ENCODE measurements at places on chromosomes 11 and 22.

DNA sequence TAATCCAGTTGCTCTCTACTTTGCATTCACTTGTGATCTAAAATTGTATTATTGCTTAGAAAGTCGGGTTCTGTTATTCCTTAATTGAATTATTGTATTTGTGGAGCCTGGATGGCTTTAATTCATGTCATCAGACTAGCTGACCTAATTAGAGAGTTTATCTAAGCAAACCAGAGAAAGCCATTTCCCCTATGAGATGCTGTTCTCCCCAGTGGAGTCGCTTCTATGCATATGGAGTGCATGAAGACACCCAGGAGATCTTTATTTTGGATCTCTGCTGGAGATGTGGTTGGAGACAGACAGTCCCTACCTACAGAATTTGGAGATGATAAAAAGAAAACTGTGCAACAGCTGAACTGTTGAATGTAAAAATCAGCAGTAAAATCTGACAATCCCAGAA is 45.2 kb upstream of the MYO18B start:
- no peak for DNase-seq

DNA sequence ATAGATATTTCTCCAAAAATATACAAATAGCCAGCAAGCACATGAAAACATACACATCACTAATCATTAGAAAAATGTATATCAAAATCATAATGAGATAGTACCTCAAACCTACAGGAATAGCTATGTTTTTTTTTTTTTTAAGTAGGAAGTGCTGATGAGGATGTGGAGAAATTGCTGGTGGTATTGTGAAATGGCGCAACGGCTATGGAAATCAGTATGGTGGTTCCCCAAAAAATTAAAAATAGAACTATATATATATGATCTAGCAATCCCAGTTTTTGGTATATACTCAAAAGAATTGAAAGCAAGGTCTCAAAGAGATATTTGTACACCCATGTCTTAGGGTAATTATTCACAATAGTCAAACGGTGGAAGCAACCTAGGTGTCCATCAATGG is 46.0 kb upstream of the HIPK3 start:
- no peak for DNase-seq

GRCh38 chr11:85951428-85952107 is 96.4 kb downstream of the CCDC83 start:
- no peak for DNase-seq

DNA sequence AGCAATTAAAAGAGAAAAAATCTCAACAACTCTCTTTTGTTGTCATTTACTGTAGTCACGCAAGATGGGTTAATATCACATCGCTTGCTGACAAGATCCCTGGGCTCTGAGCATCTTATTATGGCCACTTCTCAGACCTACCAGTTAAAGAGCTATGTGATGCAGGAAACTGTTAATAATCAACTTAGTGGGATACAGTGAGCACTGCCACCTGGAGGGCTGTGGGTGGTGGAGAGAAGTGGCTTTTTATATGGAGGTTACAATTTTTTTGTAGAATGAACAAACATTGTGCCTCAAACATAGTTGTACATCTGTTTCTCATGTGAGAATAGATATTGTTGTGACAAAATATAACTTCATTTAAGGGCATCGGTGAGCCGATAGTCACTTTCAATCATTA is 181.0 kb downstream of the TENM4 start:
- no peak for DNase-seq

- no peak for DNase-seq
Measured at GRCh38 chr22:32620992-32621391, 146.4 kb downstream of the FBXO7 start.

DNA sequence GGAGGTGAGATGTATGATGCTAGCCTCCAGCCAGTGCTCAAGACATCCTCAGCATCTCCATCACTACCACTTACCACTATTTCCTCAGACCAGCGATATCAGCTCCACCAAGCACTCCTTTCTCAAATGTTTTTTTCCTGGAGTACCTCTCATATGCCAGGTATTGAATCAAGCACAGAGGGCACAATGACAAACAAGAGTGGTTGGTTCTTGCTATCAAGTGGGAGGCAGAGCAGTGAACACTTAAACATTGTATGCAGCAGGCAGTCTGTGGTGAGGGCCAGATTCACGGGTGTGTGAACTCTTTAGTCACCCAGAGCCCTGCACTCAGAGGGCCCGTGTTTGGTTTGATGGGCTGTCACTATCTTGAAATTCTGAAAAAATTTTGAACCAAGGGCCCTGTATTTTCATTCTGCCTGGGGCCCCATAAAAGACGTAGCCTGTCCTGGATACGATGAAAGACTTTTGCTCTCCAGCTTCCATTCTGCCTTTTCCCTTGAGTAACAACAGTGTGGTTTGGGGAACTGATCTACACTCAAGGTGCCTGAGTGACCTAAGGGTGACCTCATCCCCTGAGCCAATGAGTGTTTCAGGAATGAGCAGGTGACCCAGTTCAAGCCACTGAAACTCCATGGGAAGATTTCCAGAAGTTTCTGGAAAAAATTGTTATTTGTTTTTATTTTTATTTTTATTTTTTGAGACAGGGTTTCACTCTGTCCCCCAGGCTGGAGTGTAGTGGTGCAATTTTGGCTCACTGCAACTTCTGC is 348.4 kb upstream of the NARS2 start:
- DNase-seq = no peak

- no peak for DNase-seq
Measured at GRCh38 chr11:71418643-71419042, 29.6 kb downstream of the DHCR7 start.

GRCh38 chr11:69280994-69281393 is 13.0 kb upstream of the MYEOV start:
- no peak for DNase-seq

- no peak for DNase-seq
Measured at GRCh38 chr22:20084547-20085413, 4.7 kb downstream of the DGCR8 start.

- DNase-seq = no peak
Measured at GRCh38 chr22:24094966-24095365, 83.9 kb downstream of the CABIN1 start.

- DNase-seq = no peak
Measured at GRCh38 chr11:83540728-83541127, 254.6 kb upstream of the CCDC90B start.

- DNase-seq = no peak
Measured at GRCh38 chr11:9493492-9493891, 32.7 kb downstream of the ZNF143 start.

GRCh38 chr11:44351006-44351660 is 41.2 kb upstream of the ALX4 start:
- no peak for DNase-seq

- DNase-seq = no peak
Measured at GRCh38 chr11:85517272-85517671, 109.9 kb downstream of the DLG2 start.

- DNase-seq = no peak
Measured at GRCh38 chr11:11456866-11457265, 103.8 kb upstream of the CSNK2A3 start.

- DNase-seq = no peak
Measured at GRCh38 chr11:39249566-39250365, 2209.7 kb downstream of the LRRC4C start.

DNA sequence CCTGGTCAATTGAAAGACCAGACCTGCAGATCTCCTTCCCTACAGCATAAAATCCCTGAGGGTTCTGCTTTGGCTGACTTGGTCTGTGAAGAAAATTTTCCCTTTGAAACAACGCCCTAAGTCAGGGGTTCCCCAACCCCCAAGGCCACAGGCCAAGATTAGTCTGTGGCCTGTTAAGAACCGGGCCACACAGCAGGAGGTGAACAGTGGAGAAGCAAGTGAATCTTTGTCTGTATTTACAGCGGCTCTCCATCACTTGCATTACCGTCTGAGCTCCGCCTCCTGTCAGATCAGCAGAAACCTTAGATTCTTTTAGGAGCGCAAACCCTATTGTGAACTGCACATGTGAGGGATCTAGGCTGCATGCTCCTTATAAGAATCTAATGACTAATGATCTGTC is 38.2 kb downstream of the CCDC83 start:
- no peak for DNase-seq

GRCh38 chr11:27217948-27218420 is 145.0 kb downstream of the CCDC34 start:
- no peak for DNase-seq

GRCh38 chr11:130023204-130023603 is 20.6 kb upstream of the PRDM10 start:
- no peak for DNase-seq

DNA sequence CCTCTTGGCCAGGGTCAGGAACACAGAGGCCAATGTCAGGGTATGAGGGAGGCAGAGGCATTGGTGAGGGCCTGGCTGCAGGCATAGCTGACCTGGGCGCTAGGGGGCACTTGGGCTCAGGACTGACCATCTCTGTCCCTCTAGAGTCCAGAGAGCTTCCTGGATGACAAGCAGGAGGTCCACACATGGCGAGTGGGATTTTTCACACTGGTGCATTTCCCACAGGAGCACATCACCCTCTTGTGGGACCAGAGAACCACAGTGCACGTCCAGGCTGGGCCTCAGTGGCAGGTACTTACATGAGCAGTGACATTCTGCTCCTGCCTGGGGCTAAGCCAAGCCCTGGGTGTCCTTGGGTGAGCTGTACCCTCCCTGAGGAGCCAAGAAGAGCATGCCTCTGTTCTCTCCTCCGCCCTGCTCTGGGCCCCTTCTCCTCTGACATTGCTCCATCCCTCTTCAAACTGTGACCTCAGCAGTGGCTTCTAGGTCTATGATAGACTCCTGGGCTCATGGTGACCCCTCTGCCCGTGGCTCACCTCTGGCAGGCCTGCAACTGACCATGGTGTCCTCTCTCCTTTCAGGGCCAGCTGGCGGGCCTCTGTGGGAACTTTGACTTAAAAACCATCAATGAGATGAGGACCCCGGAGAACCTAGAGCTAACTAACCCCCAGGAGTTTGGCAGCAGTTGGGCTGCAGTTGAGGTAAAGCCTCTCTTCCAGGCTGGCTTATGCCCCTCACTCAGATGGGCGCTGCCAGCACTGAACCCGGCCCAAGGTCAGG is 46.6 kb downstream of the OTOG start:
- DNase-seq = no peak
